A172 (cell line): ENCODE measurements at places on chromosomes 13 and 19. TPM values are rescaled to one million over a fixed set of nuclear protein-coding genes. Genes with fewer than 3 reads are reported as not detected.

FCAR gene
- not detected in 2 replicates for total RNA-seq

ZNF229 gene
- total RNA-seq = 0.03 TPM in 1 of 2 replicates, not detected in the other

PSG3 gene
- not detected in 2 replicates for total RNA-seq

LRG1 gene
- 0.09 and 0.10 TPM in 2 replicates for total RNA-seq

ZNF8 gene
- total RNA-seq = 8.0 and 9.0 TPM in 2 replicates

ZNF667 gene
- total RNA-seq = 4.4 and 5.5 TPM in 2 replicates

ADM5 gene
- 2.7 and 3.2 TPM in 2 replicates for total RNA-seq

SOX1 gene
- not detected in 2 replicates for total RNA-seq

TMEM238 gene
- total RNA-seq = 1.2 TPM in 1 of 2 replicates, not detected in the other

ZNF296 gene
- total RNA-seq = 0.19 TPM in 1 of 2 replicates, not detected in the other

ZSCAN1 gene
- total RNA-seq = not detected in 2 replicates

MBD3L2 gene
- not detected in 2 replicates for total RNA-seq

ZNF738 gene
- total RNA-seq = 4.9 and 11.2 TPM in 2 replicates

NLRP4 gene
- 0.03 TPM in 1 of 2 replicates, not detected in the other for total RNA-seq
